NCI-H1930 (cell line): ENCODE measurements at places on chromosomes 4 and X.

GRCh38 chrX:102652031-102652688 lies 877 bp downstream of the GPRASP1 start:
- peak; percentile 1 for DNase-seq

GRCh38 chrX:21799767-21800166 lies 39.6 kb upstream of the MBTPS2 start:
- no peak for DNase-seq

DNA sequence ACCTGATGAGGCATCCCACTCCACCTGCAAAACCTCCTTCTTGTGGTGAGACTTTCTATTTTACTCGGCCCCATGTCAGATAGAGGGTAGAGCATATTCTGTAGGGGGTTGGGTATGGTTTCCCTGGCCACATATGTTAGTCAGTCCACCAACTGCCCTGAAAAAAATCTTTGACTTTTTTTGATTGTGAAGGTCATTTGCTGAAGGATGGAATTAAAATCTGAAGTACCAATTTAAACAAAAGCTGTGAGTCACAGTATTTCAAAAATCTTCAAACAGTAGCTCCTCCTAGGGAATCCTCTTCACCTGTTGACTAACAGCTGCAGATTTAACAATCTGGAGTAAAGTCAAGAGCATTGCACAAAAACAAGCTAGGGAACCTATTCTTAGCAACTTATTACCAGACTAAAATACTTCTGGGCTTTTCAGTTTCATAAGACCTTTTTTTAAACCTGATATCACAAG lies 8.0 kb upstream of the CCDC110 start:
- DNase-seq = no peak

- DNase-seq = no peak
These were observed 71.3 kb downstream of the LRBA start for GRCh38 chr4:150943818-150944217.

DNA sequence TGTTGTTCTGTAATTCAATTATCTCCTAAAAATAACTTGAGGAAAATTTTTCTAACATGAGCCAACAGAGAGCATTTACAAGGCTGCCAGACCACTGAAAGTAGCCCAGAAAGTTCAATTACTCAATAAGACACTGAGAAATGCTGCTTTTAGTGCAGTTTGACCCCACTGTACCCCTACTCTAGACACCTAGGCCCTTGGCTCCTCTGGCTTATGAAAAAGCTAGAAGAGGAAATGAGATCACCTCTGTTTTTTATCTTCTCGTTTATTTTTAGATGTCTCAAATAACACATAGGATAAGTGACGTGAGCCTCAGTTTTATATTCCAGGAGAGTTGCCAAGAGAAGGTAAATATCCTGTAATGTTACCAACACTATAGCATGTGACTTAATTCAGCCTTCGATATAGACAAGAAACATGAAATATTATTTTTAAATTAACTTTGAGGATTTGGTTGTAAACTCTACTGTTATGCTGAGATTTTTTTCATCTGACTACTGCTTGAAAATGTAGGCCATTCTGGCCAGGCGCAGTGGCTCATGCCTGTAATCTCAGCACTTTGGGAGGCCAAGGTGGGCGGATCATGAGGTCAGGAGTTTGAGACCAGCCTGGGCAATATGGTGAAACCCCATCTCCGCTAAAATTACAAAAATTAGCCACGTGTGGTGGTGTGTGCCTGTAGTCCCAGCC lies 24.4 kb downstream of the TNIP3 start:
- DNase-seq = no peak

DNA sequence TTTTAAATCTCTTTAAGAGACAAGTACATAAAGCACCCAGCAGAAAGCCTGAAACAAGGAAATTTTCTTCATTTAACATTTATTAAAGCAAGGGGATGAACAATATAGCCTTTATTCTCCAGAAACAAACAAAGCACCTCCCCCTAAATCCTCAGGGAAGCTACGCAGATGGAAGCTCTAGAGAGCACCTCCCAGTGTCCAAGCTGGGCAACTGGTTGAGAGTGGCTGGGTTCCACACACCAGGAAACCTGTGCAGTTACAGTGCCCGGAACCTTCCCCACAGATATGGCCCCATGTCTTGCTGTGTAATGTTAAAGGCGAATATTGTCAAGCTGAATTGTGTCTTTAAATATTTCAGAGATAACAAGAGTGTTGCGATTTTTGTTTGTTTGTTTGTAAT lies 8.9 kb upstream of the TRIML1 start:
- DNase-seq = no peak

- peak; percentile 38 for DNase-seq
These were observed at the start of gene TMLHE for GRCh38 chrX:155612312-155613224. Gene TMLHE, minus strand, starts transcription at chrX:155612952. Its CDS starts 67,676 bp downstream, at chrX:155545276.

GRCh38 chrX:110509755-110510532 lies 151.3 kb downstream of the RTL9 start:
- no peak for DNase-seq

- DNase-seq = no peak
These were observed 6.2 kb downstream of the NCAPG start for GRCh38 chr4:17817027-17817426.

GRCh38 chrX:21990832-21991231 lies 41.3 kb upstream of the PHEX start:
- DNase-seq = no peak

GRCh38 chrX:39121903-39122302 lies 320.6 kb downstream of the MID1IP1 start:
- DNase-seq = no peak

- DNase-seq = no peak
These were observed 727.4 kb downstream of the FAM133A start for GRCh38 chrX:94401426-94401825.

GRCh38 chrX:57977992-57978391 lies 67.7 kb upstream of the ZXDA start:
- no peak for DNase-seq

DNA sequence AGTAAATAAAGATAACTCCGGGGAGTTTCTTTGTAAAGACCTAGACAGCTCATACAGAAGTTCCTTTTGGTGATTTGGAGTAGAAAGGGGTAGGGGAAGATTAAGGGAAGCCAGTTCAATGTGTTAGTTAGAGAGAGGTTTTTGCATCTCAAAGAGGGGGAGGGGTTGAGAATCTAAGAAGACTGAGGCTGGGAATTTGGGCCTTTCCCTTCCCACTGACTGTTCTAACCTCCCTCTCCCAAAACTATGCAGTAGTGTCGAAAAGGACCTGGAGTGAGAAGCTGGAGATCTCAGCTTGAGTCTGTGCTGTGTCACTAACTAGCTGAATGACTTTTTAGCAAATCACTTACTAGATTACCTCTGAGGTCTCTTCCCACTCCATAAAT lies 55.7 kb upstream of the CCDC160 start:
- no peak for DNase-seq

DNA sequence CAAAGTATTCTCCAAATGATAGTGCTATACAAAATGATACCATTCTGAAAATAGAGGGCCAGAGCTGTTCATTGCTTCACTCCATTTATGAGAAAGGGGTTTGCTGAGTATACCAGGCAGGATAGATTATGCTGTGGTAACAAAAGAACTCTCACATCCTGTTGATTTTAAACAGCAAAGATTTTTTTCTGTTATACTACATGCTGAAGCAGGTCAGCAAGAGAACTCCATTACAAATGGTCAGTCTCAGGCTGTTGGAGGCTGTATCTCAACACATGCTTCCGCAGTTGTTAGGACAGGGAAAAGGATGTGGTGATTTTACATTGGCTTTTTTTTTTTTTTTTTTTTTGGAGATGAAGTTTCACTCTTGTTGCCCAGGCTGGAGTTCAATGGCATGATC lies 13.7 kb upstream of the KLHL5 start:
- DNase-seq = no peak

- no peak for DNase-seq
These were observed 181.7 kb upstream of the AGTR2 start for GRCh38 chrX:115988825-115989224.

- no peak for DNase-seq
These were observed 14.9 kb upstream of the UBE2NL start for GRCh38 chrX:143869018-143869417.

- DNase-seq = no peak
These were observed 82.2 kb upstream of the SCOC start for GRCh38 chr4:140291259-140291658.

DNA sequence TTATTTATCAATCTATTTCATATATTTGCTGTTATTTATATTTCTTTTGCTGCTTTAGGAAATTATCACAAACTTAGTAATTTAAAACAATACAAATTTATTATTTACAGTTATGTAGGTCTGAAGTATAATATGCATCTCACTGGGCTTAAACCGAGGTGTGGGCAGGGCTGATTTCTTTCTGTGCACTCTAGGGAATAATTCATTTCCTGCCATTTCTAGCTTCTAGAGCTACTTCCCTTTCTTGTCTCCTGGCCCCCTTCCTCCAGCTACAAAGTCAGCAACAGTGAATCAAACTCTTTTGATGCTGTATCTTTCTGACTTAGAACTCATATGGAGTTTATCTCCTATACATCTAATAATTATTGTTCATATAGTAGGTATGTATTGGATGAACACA lies 303.5 kb upstream of the ARSJ start:
- DNase-seq = no peak

DNA sequence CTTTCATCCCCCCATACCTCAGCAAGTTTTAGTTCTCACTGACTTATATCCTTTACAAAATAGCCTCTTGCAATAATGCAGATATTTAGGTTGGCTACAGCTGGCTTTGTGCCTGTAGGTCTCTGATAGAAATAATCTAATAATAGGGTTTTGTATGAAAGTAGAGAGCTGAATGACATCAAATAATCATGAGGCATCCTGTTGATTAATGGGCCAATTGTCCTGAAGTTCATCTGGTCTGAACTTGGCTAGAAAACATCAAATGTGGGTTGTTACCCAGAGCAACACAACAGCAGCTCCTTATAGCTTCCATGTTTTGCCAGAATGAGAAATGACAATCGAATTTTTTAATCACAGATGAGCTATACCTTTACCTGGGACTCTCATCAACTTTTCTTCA lies 19.2 kb upstream of the LHFPL1 start:
- DNase-seq = no peak

DNA sequence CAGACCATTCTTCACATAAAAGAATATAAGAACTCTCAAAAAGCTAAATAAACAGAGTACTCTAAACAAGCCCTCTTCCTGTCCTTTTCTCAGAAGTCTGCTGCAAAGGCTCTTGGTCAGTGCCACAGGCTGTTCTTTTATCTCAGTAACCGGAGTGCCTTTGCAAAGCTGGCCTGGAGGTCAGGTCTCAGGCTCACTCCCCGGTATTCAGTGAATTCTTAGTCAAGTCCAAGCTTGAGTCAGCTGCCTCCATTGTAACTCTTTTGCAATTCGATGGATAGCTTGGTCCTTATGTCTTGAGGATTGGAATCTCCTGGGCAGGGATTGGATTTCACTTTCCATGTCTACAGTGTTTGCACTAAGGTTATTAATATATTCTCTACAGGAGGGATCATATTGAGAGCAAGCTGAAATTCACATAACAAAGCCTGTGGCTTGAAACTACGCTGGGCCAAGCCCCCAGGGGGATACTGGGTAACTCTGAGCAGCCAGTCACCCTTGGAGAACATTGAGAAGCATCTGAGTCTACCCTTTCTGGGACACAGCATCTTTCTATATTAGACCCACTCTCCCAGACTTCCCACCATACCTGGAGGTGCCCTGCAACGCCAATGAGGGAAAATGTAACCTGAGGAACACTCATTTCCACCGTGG lies 10.0 kb upstream of the HS6ST2 start:
- no peak for DNase-seq

DNA sequence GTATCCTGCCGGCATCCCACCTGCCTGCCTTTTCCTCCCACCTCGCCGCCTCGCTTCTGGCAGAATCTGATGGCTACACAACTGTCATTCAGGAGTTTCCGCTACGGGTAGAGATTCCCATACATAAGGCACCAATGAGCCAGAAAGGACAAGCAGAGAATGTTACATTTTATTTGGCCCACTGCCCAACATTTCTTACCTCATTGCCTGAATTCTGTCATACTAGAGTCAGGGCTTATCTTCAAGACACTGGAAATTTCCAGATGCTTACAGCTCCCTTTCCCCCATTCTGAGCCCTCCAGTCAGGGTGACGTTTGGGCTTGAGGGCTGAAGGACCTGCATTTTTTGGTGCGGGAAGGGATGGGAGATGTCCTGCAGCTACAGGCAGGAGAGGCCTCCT lies 113.0 kb downstream of the NHS start:
- DNase-seq = no peak

GRCh38 chr4:39415678-39416283 lies 9.1 kb downstream of the KLB start:
- no peak for DNase-seq

DNA sequence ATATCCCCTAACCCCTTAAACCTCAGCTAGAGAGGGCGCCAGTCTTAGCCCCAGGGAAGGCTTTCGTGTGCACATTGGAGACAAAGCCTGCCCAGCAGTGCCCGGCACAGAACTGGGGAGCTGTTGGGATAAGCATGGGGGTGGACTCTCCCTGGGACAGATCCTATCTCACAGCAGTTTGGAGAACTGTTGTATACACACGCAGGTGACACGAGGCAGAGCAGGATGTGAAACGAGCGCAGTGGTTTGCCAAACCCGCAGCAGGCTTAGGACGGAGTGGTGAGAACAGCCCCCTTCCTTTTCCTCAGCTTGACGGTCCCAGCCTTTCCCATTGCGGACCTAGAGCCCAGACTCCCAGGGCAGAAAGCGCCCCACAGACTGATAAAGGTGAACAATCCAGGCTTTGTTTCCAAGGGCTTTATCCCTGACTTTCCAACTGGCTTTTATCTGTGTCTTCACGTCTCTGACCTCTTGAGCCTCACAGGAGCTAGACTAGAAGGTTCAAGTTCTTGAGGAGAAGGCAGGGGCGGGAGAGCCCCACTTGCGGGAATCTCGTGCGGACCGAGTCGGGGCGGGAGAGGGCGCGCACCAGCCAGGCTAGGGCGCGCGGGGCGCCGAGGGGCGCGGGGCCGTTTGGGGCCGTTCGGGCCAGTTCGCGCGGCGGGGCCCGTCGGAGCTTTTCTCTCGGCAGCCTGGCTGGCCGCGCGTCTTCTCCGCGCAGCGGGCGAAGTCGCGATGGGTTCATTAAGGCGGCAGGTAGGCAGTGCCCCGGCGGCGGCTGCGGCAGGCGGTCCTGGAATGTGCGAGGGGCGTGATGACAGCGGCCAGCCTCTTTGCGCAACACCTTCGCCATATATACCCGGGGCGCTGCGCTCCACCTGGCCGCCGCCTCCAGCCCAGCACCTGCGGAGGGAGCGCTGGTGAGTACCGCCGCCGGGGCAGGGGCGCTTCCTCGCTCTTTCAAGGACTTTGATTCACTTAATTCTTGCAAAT lies at the start of gene SLC34A2:
SLC34A2 (plus strand) TSS at position 881 of the 993 bp plus-strand sequence. CDS start 6,650 bp downstream, outside the sequence.
- no peak for DNase-seq

DNA sequence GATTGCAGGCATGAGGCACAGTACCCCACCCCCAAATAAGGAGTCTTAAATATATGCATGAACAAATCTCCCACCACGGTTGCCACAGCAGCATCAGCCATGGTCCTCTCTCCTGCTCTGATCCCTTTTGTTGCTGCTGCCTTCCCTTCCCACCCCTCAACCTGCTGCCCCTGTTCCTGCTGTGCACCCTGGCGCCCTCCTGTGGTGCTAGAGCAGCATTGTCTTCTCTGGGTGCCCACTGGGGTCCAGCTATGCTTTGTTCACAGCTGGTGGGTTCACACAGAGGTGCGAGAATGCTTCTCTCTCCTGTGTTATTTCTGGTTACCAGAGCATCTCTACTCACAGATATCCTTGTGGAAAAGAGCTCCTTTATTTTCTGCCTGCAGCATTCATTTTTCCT lies 116.2 kb downstream of the GATB start:
- DNase-seq = peak; percentile 6

- DNase-seq = no peak
These were observed 22.5 kb downstream of the RXFP1 start for GRCh38 chr4:158544141-158544540.

- no peak for DNase-seq
These were observed 782 bp downstream of the ARHGAP24 start for GRCh38 chr4:85475631-85476233.

GRCh38 chr4:189974056-189974455 lies 33.4 kb downstream of the FRG1 start:
- no peak for DNase-seq
